Neuronal stem cell (in vitro differentiated cells): ENCODE measurements at places on chromosomes 7 and 10.

- DNase-seq = peak; percentile 61
These were observed 46.3 kb downstream of the MYOF start for GRCh38 chr10:93435621-93436397.

GRCh38 chr7:55502124-55502857, 70.0 kb downstream of the VOPP1 start:
- DNase-seq = peak; percentile 37

DNA sequence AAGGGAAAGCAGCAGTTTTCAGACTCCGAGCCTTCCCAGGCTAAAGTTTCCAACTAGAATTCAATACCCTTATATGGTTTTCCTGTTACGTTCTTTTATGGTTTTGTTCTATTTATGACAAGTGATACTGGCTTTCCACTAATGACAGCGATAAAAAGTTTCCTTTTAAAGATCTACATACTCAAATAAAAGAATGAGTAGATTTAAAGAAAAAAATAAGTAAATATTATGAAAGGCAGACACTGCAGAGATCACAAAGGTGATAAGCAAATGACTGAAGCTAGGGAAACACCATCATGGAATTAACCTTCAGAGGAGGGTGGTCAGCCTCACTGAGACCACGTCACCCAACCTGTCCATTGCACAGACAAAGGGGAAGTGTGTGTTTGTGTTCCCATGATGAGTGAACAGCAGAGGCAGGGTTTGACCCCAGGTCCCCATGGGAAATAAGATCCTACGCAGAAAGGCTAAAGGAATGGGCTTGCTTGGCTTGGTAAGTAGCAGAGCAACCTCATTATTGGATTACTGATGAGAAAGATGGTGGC, 4.0 kb downstream of the VSIR start:
- no peak for DNase-seq

DNA sequence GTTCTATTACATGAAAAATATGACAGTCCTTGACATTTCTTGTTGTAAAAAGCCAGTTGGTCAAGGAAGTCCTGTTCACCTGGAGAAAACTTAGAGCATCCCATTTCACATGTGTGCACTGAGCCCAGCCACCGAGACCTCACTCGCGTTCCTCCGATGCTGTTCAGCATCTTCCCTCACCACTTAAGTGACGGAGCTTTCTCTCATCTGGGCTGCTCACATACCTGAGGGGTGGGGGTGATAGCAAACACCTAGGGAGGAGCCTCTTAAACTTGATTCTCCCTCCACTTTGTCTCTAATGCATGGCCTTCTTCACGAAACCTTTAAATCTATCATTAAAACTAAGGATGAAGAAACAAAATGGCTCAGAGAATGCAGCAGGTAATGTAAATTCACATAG, 950.2 kb downstream of the GATA3 start:
- no peak for DNase-seq

DNA sequence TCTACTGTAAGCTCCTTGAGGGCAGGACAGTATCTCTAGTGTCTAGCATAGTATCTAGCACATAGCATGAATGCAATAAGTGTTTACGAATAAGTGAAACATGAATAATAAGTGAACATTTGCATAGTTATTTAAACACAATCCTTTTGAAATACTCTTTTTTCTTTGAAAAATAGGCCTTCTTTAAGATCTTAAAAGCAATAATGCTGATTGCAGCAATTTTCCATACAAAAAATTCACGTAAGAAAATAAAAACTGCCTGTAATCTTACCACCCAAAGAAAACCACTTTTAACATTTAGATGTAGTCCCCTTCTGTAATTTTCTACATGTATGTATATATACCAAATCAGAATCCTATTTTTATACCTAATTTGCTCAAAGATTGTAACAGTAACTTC, 162.5 kb upstream of the HPS1 start:
- no peak for DNase-seq

- no peak for DNase-seq
These were observed 21.8 kb upstream of the ITPRID1 start for GRCh38 chr7:31492086-31492485.

DNA sequence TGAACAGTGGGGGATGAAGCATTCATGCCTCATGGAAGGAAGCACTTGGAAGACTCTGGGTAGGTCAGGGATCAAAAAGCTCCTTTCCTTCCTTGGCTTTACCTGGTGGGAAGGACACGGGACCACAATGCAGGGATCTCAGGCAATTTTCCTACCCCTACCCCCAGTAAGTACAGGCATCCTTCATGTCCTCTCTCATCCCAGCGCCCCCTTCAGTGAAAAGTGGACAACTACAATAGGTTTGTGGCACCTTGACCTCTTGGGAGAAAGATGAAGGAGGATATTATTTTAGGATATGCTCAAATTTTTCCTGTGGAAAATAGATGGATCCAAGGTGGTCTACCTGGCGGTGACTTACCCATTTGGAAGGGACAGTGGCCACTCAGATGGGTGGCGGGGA, 16.5 kb downstream of the AFAP1L2 start:
- no peak for DNase-seq

- no peak for DNase-seq
These were observed 354.1 kb upstream of the CELF2 start for GRCh38 chr10:10663622-10664021.

GRCh38 chr10:17655567-17656146, 11.7 kb downstream of the STAM start:
- no peak for DNase-seq

- no peak for DNase-seq
These were observed 35.0 kb upstream of the HABP2 start for GRCh38 chr10:113517901-113518260.

GRCh38 chr10:126838316-126838715, 66.9 kb upstream of the DOCK1 start:
- no peak for DNase-seq

GRCh38 chr10:97434055-97434454, 8.1 kb downstream of the PGAM1 start:
- no peak for DNase-seq

- DNase-seq = no peak
These were observed 167.6 kb downstream of the ZNF365 start for GRCh38 chr10:62541811-62542210.

- DNase-seq = no peak
These were observed 59.3 kb upstream of the ATRNL1 start for GRCh38 chr10:115033898-115034297.

GRCh38 chr7:129122751-129123509, 21.6 kb upstream of the TSPAN33 start:
- no peak for DNase-seq

- DNase-seq = no peak
These were observed 67.9 kb downstream of the ADAM22 start for GRCh38 chr7:88001744-88002530.

DNA sequence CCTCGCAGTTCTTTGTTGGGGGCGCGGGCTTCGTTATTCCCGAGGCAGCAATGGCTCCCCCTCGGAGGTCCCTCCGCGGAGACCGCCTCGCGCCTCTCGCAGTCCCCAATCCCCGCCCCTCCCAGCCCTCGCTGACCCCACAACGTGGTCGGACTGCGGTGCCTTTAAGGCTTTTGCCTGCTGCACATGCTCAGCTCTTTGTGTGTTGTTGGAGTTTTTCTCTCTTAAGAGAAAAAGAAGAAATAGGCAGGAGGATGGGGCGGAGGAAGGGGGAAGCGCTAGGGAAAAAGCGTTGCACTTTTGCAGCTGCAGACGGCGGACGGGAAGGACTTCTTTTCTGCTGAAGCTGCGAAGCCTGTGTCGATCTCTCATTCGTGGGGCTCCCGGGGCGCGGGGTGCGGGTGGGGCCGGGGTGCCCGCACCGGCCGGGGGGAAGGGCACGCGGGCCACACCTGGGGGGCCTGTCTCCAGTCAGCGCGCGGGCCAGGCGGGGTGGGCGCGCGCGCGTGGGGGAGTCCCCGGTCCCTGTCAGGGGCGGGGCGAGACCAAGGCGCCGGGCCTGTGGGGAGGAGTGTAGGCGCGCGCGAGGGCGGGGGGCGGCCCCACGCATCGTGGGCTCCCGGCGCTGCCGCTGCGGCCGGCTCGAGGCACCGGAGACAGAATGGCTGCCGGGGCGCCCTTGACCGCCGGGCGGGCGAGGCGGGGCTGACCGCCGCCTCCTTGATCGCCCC, 445 bp upstream of the ATRNL1 start:
- peak; percentile 63 for DNase-seq

DNA sequence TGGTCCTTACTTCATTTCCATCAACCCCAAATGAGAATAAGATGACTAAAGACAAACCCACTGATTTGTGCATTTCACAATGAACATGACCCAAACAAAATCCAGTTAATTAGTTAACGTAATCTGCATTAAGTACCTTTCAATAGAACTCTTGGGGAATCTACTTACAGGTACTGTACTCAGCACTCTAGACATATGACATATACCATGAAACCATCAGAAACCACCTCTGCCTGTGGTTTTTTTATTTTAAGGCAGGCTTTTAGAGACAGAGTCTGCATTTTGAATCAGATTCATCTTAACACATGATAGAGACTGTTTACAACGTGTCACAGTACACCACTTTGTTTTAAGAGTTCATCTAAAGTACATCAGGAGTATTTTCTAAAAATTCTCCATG, 168.4 kb downstream of the BTAF1 start:
- no peak for DNase-seq

DNA sequence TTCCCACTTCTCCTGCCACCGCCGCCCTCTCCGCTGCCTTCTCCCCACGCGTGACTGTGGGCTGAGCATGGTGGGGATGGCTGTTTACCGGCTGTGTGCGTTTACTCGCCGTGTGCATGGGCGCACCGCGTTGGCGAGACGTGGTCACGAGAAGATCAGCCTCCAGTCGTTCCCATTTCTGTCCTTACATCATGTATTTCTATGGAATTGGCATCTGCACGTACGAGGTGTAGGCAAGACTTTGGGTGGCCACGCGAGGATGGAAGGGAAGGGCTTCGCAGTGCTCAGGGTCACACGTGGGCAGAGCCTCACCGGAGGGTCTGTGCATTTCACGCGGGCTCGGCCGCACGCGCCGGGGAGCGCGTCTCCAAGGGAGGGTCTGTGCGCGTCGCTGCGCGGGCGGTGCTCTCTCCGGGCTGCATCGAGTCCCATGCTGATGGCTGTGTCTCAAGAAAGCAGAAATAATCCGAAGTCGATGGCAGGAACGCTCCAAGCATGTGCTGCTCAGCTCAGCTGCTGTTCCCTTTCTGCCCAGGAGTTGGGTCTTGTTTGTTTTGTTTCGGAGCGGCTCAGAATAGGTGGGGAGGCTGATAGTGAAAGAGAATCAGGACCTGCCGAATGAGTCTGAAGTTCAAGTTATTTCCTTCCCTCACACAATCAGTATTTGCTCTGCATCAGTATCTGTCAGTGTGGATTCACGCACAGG, 973 bp downstream of the CAMK1D start:
- peak; percentile 33 for DNase-seq

DNA sequence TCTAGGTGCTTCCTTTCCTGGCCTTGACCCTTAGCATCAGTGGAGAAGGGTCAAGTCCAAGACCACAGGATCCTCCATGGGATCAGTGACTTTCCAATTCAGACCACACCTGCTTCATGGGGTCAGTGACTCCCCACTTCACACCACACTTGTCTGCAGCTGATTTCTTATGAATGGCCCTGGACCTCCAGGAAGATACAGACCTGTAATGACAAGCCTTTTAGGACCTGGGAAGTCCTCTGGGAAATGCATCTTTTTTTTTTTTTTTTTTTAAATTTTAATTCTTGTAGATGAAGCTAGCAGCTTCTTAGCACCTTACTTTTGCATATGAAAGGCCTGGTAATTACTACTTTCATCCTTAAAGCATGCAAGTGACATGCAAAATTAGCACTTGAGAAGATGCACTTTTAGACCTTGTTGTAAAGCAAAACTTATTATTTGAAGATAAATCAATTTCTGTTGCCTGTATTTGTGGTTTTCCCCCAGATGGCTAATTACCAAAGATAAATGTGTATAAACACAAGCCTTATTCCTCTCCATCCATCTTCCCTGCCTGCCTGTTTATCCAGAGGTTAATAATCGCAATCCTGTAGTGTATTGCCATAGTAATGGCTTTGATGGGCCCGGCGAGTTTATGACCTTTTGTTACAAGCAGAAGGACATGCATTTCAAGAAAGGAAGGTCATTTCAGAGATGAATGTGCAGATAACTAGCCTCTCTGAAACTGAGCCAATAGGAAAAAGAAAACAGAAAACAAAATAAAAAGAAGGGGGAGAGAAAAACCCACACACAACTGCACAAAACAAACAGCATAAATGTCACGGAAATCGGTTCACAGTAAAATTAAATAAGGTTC, 1018.7 kb downstream of the TYW1 start:
- no peak for DNase-seq
